Cardiac fibroblast (primary cell): ENCODE measurements at places on chromosomes 1 and 21.

- no peak for DNase-seq
Measured at GRCh38 chr21:44433791-44434567, 21.3 kb upstream of the LRRC3 start.

DNA sequence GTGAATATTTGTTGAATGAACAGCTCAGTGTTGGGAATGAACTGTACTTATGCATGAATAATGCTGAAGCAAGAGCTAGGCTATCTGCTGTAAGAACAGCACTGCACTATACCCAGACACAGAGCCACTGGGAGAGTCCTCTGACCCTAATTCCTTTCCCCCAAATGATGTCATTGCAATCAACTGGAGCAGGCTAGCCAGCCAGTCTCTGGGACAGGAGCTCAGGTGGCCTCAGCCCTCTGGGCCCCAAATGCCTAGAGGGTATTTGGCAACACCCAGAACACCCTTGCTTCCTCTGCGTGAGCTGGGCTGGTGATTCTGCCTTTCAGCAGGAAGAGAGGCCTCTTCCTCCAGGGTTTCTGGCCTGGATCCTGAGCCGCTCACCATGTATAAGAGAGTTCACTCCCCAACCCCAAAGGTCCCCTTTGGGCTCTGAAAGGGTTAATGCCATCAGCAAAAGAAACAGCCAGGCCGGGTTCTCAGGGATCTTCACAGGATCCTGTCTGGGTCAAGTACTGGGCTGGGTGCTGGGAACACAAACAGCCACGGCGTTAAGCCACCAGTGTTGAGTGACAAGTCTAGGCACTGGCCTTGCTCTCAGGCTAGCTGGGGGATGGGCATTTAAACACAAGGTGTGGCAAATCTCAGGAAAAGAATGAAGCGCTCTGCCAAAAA, 3.7 kb upstream of the PADI4 start:
- DNase-seq, result no peak

DNA sequence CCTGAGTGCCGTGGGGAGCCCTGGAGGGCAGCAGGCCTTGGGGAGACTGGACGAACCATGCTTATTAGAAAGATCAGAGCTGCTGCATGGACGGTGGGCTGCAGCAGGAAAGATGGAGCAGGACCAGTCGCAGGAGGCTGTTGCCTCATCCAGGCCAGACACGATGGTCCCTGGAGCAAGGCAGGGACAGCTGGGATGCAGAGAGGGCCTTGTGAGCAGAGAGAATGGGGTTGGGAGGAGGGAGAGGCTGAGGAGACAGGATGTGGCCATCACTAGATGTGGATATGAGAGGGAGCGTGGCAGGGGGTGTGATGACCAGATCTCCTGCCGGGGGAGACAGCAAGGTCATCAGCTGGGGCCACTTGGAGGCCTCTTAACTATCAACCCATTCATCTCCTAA, 727.6 kb downstream of the PTPRU start:
- no peak for DNase-seq

- peak; percentile 28 for DNase-seq
Measured at GRCh38 chr1:236507022-236507700, 16.6 kb upstream of the LGALS8 start.
